ENCODE measurements at places on chromosomes 12 and 14.

DNA sequence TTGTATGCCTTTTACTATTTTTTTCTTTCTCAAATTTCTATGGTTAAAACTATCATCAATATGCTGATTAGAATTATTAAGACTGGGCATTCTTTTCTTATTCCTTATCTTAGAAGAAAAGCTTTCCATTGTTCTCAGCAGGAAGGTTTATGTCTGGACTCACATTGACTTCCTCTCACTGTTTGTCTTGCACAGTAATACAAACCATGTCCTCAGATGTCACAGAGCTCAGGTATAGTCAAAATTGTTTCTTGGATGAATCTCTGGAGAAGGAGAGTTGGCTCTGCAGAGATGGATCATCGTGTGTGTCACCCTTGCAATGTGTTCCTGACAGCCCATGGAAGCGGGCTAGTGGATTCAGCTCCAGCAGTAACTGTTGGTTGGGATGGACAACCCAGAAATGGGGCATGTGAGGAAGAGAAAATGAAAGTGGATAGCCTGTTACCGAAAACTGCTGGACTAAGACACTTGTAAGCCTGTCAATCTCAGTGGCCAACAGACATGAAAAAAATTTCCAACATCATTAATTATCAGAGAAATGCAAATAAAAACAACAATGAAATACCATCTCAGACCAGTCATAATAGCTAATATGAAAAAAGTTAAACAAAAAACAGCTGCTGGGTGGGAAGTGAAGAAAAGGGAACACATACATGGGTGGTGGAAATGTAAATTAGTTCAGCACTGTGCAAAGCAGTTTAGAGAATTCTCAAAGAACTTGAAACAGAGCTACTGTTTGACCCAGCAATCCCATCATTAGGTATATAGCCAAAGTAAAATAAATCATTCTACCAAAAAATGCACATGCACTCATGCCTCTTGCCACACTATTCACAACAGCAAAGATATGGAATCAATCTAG is 967.8 kb downstream of the TMEM121 start:
- DNase-seq: no peak

DNA sequence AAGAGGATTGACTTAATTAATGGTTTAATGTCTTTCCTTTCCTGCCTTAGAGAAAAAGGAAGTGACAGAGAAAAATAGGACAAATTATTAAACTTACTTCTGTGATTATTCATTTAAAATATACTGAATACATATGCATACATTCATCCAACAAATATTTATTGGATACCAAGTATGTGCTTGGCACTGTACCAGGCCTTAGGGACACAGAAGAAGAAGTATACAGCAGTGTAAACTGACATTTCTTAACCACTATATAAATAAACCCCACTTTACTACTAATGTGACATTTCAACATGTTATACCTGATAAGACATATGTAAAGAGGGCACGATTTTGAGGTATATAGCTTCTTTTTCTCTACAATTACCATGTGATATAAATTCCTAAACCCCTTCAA is 53.6 kb downstream of the ERO1A start:
- DNase-seq: no peak

- DNase-seq: no peak
These were observed 220.5 kb upstream of the PRICKLE1 start for GRCh38 chr12:42810006-42810405.

DNA sequence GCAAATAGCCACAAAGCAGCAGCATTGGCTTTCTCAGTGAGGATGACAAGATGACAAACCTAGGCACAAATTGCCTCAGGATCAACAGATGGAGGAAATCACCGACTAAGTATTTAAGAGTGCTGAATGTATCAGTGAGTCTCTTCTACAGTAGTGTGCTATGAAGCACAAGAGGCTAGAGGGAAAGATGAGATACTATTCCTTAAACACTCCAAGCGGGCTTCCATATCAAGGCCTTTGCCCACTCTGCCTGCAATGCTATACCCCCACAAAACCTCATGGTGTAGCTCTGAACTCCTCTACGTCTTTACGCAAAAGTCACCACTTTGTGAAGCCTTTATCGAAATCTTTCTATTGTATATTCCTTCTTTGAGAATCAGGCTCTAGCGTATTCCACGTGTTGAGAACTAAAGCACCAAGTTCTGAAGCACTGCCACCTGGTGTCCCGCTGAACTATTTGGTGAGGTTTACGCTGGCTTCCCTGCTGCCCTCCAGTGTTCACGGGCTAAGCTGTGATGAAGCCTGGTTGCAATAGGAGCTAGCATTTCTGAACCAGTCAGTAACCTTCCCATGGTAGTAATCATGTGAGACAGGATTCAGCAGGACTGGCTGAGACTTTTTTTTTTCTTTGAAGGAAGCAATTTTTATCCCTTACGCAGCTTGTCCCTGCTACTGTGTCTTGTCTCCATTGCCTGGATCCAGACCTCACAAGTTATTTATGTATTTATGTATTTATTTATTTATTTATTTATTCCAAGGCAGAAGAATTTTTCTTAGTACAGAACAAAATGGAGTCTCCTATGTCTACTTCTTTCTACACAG is 426.5 kb upstream of the OR4E1 start:
- peak; percentile 54 for DNase-seq

DNA sequence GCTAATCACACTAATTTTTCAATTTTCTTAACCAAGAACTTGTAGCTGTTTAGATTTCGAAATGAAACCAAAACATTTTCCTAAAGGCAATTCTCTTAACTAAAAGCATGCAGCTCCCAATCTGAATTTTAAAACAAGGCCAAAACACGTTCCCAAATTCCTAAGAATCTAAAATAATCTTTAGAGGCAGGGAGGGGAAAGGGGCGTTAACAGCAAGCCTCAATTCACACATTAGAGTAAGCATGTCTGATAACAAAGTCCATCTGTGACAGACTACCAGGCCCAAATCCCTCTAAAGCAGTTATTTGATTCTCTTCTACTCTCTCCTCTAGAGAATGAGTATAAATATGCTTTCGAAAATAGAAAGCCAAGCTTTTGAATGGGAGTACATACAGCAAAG is 754 bp downstream of the ATG14 start:
- DNase-seq: no peak

- no peak for DNase-seq
These were observed 76.6 kb downstream of the HSPB8 start for GRCh38 chr12:119255314-119255713.

DNA sequence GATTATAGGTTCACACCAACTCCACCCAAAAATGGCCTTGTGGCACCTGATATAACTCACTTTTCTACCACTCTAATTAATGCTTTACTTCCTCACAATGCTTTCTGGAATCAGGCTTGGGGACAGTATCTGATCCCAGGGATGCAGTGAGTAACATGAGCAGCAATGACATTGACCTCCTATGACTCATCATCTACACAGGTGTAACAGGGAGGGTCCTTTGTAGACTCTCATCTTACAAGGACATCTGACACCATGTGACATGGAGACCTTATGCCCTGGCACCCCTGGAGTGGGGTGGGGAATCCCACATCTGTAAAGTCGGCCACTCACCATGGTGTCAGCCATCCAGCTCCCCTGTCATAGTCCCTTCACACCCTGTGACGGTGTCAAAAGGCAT is 586.4 kb downstream of the MED13L start:
- no peak for DNase-seq

DNA sequence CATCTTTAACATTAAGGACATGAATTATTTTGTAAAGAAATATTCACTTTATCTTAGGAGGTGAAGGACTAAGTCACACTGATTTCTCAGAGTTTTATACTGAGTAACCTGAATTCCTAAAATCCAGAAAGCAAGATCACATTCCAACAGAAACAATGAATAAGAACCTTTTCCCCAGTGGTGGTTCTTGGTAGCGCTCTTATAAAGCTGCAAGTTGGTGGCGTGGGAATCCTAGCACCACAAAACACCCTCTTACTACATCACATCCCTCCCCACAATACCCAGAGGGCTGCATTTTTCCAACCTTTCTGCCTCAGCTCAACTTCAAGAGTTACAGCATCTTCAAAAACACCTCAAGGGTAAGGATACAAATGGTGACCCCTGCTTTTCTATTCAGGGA is 44.0 kb upstream of the SMUG1 start:
- DNase-seq: no peak

- DNase-seq: no peak
These were observed 7.3 kb upstream of the FRMD6 start for GRCh38 chr14:51644217-51644933.

DNA sequence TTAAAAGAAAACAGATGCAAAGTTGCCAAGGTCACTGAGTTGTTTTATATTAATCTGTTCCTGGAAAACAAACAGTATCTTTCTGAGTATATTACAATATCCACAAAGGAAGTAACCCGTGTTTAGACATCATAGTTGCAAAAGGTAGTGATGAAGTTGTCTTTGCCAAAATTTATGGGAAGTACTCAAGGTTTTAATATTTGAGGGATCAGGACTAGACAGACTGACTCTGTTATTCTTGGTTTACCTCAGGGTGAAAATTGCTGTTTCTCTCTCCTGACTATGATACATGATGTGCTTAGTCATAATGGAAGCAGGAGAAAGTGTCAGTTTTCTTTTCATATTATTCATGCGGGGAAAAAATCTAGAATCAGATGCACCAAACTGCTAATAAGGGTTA is 28.3 kb downstream of the TMEM233 start:
- DNase-seq: no peak

DNA sequence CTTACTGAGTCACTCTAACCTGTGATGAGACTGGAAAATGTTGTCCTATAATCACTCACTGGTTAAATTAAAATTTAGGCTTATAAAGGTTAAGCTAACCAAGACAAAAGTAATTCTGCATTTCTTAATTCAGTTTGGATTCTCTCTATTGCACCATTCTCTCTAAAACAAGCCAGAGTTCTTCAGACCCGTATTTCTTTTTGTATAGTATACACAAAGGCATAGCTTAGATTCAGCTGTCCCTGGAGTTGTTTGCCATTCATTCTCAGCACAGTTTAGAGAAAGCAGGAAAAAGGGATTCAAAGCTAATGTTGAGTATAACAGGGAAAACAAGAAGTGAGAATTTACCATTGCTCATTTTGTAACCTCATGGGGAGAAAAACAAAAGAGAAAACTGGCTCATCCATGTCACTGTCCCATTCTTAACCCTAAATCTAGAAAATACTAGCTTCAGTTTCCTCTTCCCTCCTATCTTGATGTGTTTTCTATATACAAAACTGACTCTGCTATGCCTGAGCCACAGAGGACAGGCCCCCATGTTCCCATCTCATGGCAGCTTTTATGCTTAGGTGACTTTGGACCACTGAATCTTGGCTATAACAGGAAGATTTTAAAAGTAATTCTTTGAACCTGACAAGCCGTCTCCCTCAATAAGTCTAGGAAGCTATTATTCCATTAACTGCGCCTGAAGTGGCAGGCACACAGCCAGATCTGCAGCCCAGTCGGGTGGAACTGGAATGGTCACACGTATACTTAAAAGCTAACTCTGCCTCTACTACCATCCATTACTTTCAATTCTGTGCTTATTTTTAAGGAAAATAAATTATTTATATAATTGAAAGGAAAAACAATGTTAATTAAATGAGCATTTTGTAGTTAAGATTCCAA is 7.0 kb downstream of the AREL1 start:
- DNase-seq: no peak

DNA sequence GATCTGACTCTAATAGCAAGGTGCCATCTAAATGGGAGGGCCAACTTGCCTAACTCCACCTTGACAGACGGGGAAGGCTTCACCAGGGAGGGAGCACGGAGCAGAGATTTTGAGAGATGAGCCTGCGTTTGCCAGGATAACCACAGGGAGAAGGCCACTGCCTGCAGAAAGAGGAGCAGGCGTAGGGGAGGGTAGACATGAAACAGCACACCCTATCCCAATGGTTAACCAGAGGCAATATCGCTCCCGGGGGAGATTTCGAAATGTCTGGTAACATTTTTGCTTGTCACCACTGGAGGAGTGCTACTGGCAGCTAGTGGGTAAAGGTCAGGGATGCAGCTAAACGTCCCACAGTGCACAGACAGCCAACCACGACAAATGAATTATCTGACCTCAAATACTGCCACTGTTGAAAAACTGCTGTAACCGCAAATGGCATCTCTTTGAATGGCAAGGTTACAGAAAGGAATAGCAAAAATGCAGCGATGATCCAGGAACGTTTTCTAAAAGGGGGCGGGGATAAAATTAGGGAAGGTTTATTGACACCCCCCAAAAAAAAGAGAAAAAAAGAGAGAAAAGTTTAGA is 126.0 kb upstream of the ATF7IP start:
- no peak for DNase-seq

DNA sequence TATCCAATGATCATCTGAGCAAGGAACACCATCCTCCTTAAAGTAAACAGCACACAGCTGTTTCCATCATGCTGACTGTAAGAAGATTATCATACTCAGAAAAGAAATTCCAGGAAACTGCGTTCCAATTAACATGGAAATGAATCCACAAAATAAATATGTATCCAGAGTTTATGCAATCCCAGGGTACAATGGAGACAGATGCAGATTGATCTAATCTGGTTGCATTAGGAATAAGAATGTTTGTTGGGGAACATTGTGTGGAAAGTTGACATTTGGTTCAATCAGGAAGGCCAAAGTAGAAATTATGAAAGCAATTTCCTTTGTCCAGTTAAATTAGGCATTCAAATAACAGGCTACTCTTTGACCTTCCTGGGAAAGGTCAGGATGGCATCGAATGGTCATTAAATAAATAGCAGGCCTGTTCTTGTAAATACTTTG is 236.9 kb upstream of the AMIGO2 start:
- no peak for DNase-seq

GRCh38 chr14:64680714-64681065 is 23.5 kb upstream of the PLEKHG3 start:
- DNase-seq: no peak

- DNase-seq: no peak
These were observed 344.2 kb upstream of the RGS6 start for GRCh38 chr14:71588028-71588427.

GRCh38 chr12:113002155-113002554 is 23.8 kb downstream of the OAS2 start:
- DNase-seq: no peak

DNA sequence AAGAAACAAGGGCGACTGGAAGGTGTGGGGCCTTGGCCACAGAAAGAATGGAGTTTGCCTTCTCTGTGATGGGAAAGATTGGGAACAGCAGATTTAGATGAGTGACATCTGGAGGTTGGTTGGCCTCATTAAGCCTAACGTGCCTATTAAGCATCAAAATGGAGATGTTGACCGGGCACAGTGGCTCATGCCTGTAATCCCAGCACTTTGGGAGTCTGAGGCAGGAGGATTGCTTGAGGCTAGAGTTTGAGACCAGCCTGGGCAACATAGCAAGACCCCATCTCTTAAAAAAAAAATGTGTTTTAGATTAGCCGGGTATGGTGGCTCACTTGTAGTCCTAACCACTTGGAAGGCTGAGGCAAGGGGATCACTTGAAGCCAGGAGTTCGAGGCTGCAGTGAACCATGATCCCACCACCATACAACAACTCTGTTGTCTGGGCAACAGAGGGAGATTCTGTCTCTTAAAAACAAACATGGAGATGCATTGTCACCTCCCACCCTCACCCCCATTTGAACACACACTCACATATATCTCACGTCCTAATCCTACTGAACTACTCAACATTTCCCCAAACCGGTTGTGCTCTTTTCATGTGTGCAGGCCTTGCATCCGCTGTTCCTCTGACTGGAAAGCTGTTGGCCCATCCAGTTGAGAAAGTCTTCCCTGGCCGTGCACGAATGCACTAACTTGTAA is 172.1 kb downstream of the ETV6 start:
- DNase-seq: no peak

Measured in activated CD4-positive, alpha-beta T cell treated with anti-CD3 and anti-CD28 coated beads, Interleukin-2, amount 50 U/mL, for 4 hours (primary cell).